ENCODE measurements at places on chromosomes 6 and 20.

DNA sequence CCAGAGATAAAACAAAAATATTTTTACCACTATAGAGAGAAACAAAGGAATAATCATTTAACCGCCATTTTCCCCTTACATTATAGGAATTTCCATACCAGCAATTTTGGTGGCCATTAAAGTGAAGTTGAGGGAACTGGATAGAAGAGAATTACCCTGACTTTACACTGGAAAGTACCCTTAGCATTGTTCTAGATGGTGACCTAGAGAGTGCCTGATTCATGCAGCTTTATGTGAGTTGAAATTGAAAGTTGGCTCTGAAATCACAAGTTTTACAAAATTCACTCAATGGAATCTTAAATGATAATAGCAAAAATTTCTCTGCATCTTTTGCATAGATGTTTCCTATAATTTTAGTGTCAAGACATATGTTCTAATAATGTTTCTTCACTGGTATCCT lies 55.7 kb upstream of the PREP start:
- no peak for DNase-seq

- no peak for DNase-seq
Observed at GRCh38 chr6:43764772-43765171, 5.2 kb upstream of the VEGFA start.

GRCh38 chr20:19492687-19493336 lies 265.2 kb upstream of the RIN2 start:
- DNase-seq: no peak

DNA sequence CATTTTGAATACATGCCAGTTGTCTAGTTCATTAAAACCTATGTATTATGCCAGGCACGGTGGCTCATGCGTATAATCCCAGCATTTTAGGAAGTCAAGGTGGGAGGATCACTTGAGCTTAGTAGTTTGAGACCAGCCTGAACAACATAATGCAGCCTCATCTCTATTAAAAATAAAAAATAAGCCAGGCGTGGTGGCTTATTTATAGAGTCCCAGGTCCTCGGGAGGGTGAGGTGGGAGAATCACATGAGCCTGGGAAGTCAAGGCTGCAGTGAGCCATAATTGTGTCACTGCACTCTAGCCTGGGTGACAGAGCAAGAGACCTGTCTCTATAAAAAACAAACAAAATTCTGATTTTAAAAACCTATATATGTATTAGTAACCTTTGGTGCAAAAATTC lies 27.5 kb downstream of the ORC3 start:
- DNase-seq: no peak

DNA sequence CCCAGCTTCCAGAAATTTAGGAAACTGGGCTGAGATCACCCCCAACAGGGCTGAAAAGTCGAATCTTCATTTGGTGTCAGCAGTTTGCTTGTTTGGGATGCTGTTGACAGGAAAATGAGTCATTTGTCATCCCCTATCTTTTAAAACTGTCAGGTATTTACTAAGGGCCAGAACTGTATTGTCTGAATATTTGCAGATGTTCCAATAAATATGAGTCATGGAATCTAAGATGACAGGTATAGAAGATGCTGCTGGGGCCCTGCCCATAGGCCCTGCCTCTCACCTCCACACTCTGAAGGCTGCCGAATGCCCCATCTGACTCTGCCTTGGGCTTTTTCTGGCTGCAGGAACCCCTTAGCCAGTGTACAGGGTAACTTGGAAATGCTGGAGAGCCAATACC lies 3.9 kb downstream of the ETV7 start:
- DNase-seq: no peak

GRCh38 chr6:105336986-105337385 lies 65.9 kb downstream of the PREP start:
- DNase-seq: no peak

GRCh38 chr6:52495922-52496321 lies 75.8 kb downstream of the EFHC1 start:
- DNase-seq: no peak

GRCh38 chr6:136647363-136647852 lies 97.2 kb upstream of the MAP7 start:
- peak; percentile 41 for DNase-seq

DNA sequence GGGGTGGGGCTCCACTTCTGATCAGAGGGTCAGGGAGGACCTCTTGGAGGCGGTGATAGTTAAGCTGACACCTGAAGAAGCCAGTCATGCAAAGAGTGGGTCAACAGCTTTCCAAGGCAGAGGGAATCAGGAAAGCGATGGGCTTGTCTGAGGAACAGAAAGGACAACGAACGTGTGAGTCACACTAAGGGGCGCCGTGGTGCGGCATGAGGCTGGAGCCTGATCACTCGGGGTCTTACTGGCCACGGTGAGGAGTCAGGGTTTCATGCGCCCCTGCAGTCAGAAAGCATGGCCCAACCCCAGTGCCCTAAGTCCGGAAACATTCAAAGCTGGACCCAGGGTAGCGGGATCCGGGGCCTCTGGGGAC lies 50.6 kb upstream of the SLC32A1 start:
- DNase-seq: no peak

GRCh38 chr20:44074252-44075151 lies 112.5 kb downstream of the JPH2 start:
- peak; percentile 25 for DNase-seq

- DNase-seq: no peak
Observed at GRCh38 chr20:59331721-59332329, 31.4 kb downstream of the EDN3 start.

Data from LoVo (cell line).